ENCODE measurements at places on chromosomes 16 and 17.

- peak; percentile 65 for DNase-seq
Measured at GRCh38 chr17:30278032-30278431, 13.7 kb downstream of the BLMH start.

DNA sequence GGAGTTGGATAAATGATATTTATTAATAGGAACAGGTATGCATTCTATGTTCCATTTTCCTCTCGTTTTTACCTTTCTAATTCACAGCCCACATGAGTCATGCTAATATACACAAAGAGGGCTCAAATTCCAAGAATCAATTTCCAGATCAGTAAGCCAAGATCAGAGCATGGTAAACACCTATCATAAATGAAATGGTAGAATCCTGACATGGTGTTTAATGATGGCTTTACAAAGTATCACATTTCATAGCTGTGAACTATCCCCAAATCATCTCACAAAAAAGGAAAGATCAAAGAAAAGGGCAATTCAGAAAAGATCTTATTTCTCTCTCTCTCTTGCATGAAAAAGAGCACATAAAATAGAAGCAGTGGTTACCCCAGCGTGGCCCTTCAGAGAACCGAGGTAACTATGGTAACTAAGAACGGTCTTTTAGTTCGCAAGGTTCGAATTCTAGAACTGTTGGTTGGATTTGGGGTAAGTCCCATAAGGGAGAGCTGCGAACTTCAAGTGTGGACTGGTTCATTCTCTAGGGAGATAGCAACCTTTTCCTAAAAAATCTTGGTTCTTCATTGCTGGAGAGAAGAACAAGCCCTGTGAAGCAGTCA is 73.0 kb downstream of the MARCHF10 start:
- DNase-seq: no peak

DNA sequence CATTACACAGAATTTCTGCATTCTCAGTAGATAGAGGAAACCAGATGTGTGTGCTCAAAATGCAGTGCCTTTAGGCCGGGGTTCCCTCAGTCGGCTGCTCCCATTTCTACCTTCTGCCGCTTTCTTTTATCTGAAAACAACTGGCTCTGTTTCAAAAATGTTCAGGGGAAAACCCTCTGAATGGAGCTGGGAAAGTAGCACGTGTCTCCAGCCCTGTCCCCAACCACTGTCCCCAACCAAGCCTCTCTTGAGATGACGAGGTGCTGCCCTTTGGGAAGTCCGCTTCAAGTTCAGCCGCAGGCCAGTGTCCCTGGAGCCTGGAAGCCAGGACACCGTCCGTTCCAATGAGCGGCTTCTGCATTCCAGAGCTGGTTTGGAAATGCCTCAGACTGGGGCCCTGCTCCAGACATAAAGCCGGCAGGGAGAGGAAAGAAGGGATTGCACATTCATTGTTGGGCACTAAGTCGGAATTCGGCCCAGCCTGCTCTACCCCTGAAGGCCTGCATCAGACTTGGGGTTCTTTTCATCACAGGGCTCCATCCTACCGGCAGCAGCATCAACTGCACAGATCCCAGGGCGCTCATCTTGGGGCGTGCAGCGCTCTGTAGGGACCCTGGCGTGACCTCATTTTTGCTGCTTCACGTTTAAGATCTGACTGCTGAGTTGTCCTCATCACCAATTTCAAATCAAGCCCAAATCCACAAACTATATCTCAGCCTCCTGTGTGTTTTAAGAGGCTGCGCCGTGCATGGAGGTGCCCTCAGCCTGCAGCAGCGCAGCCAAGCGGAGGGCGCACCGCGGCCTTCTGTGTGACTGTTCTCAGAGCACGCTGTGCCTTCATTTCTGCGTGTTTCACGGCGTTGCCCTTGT is 111.3 kb downstream of the BANP start:
- DNase-seq: no peak

GRCh38 chr17:43935926-43936261 is 6.4 kb downstream of the PPY start:
- DNase-seq: peak; percentile 20

DNA sequence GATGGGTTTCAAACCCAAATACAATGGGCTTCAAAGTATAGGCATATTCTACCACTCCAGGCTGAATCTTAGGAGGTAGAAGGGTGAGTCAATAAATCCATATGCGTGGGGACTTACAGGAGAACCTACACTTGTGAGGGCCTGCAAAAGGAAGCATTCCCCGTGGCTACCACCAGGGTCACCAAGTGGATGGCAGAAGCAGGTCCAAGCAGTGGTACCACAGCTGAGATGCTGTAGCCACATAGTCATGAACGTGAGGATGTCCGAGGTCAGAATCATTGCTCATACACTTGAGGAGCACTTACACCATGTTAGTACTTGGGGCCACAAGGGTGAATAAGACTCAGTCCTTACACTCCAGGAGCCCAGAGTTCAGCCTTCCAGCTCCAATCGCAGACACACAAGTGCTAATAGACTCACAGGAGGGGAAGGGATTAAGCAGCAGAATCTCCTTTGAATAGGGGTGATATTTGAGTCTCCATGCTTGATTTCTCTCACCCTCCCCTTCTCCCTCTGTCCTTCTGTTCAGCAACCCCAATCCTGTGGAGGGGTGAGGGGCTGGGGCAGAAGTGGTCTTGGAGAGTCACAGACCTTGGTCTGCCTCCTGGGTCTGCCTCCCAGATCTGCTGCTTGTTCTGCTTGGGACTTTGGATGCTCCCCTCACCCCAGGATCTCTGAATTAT is 42.5 kb upstream of the ASIC2 start:
- DNase-seq: no peak

GRCh38 chr17:40358323-40359038 is 6.1 kb downstream of the GJD3 start:
- peak; percentile 95 for DNase-seq

- no peak for DNase-seq
Measured at GRCh38 chr17:80980397-80981061, 11.1 kb upstream of the CHMP6 start.

DNA sequence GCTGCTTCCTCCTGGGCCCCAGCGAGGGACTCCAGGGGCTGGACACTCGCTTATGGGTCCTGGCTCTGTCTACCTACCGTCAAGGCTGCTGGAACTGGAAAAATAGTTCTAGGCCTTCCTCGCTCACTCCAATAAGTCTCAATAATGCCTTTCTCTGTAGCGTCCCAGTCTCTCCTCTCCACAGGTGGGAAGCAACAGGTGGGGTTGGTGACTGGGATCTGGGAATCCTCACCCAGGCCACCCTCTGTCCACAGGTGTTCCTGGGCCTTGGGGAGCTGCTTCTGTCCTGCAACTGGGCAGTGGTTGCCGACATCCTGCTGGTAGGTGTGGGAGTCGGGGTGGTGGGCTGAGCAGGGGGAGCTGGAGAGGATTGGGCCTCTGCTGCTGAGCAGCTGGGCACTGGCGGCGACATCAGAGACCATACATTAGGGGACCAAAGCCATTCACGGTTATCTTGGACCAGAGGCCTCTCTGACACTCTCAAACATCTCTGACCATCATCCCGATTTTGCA is 20.3 kb upstream of the SPNS2 start:
- no peak for DNase-seq

DNA sequence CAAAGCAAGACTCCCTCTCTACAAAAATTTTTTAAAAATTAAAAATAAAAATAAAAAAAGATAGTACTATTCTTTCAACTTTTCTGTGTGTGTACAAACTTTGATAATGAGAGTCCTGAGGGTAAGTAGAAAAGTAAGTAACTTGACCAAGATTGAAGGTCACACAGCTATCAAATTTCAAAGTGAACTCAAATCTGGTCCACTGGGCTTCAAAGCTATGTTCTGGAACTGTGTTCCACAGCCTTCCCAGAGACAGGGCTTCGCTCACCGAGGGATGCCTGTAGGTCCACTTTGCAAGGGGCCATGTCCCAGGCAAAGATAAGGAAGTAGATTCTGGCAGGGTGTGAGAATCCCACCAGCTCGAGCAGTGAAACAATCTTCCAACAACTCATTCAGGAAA is 56.3 kb upstream of the TNRC6A start:
- DNase-seq: no peak

DNA sequence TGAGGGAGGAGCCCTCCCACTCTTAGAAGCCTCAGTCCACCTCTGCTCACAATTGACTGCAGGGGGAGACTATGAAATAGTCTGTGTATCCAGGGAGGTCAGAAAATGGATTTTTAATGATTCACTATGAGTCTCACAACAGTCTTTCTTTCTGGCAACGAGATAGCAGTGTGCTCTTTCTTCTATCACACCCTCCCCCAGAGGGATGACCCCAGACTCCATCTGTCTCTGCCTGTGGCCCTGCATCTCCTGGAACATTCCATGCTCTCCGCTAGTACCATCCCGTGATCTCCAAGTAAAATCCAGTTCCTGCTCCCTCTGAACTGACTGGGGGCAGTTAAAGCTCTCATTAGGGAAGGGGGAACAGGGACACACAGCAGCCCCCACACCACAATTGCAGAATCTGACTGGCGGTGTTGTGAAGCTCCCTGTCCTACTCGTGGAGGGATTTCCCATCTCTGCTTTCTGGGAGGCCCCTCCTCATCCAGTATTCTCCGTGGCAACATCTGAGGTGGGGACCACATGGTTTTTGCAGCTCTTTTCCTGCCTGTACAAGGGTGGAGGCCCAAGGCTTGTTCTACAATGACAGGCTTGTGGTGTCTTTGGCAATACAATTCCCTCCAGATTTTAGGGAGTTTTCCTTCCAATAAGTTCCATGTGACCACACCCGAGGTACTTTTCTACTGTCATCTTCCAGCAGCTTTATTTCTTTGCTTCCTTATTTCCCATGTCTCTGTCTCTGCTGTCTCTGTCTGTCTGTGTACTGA is 19.4 kb downstream of the NATD1 start:
- DNase-seq: no peak

Data from D341Med (cell line).